ENCODE measurements at places on chromosomes 16 and 17.

GRCh38 chr16:67713647-67714273 lies 5.4 kb downstream of the GFOD2 start:
- peak; percentile 65 for DNase-seq

- peak; percentile 11 for DNase-seq
Measured at GRCh38 chr16:71807905-71808592, 585 bp downstream of the AP1G1 start.

DNA sequence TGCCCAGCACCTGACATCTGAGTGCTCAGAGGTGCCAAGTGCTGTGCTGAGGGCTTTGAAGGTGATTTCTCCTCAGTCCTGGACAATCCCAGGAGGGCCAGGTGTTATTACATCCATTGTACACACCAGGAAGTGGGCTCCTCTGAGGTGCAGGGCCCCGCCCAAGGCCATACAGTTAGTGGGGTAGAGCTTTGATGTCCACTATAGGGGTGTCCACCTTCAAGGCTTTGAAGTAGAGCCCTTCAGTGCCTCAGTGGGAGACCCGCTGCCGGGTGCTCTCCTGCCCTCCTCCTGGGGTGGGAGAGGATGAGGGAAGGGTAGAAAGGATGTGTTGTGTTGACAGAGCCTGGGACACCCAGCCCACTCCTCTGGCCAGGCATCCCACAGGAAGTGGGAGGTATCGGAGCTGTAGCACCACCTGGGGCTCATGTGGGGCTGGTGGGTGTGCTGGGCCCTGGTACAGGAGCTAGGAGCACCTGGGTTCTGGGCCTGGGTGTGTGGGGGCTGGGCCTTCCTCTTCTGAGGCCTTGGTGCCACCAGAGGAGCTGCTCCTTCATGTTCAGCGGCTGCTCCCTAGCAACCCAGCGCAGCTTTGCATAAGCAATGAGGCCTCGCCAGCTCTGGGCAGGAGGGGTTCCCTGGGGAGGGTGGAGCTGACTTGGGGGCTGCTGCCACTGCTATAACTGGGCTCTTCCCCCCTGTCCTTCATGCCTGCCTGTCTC lies 7.4 kb downstream of the LASP1 start:
- no peak for DNase-seq

- no peak for DNase-seq
Measured at GRCh38 chr16:8851761-8852403, 16.9 kb downstream of the CARHSP1 start.

DNA sequence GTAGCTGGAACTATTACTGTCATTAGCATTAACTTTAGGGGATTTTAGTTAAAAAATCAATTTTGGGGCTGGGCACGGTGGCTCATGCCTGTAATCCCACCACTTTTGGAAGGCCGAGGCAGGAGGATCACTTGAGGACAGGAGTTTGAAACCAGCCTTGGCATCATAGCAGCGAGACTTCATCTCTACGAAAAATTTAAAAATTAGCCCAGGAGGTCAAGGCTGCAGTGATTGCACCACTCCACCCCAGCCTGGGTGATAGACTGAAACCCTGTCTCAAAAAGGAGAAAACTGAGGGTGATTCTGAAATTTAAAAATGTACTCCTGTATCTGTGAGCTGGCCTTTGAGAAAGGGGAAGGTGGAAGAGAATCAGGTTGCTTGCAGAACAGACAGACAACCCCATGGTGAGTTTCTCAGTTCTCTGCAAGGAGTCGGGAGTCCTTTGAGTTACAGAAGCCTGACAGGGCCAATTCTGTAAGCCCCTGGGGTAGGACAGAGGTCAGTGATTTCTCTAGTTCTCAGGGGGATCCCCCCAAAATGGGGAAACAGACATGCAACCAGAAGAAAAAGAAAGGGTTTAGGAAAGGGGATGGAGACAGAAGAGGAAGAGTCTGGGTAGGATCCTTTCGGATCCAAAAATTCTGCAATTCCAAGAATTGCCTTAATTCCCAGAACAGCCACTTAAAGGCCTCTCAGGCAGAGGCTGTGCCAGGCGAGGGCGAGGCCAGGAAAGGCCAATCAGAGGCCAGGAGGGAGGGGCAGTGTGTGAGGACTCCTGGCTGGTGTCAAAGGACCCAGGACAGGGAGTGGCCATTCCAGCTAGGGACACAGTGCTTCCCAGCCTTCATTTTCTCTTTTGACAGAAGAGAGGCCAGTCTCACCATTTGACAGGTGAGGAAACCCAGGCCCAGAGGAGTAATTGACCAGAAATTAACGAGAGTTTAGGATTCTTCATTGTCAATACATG lies 6.7 kb downstream of the NUPR1 start:
- DNase-seq = no peak

- no peak for DNase-seq
Measured at GRCh38 chr16:55083052-55083451, 152.4 kb downstream of the IRX5 start.

- no peak for DNase-seq
Measured at GRCh38 chr16:14505846-14506245, 124.2 kb downstream of the PARN start.

DNA sequence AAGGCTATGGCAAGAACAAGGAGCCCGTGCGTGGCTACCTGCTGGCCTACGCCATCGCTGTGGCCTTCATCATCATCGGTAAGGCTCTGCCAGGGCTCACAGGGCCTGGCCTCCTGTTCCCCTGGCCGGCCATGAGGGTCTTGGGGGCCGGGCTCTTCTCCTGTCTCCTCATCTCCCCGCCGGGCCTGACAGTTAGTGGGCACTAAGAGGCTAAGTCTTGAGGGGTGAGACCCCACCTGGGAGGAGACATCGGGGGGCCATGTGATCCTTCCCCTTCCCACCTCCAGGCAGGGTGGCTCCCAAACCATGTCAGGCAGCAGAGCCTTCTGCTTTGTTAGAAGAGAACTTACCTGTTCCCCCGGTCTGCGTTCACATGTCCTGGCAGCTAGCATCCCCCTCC lies 15.2 kb downstream of the SLC12A3 start:
- no peak for DNase-seq

- no peak for DNase-seq
Measured at GRCh38 chr17:8475781-8476180, 40.1 kb downstream of the NDEL1 start.

- DNase-seq = no peak
Measured at GRCh38 chr17:33968350-33969044, 286.6 kb upstream of the CCL2 start.

DNA sequence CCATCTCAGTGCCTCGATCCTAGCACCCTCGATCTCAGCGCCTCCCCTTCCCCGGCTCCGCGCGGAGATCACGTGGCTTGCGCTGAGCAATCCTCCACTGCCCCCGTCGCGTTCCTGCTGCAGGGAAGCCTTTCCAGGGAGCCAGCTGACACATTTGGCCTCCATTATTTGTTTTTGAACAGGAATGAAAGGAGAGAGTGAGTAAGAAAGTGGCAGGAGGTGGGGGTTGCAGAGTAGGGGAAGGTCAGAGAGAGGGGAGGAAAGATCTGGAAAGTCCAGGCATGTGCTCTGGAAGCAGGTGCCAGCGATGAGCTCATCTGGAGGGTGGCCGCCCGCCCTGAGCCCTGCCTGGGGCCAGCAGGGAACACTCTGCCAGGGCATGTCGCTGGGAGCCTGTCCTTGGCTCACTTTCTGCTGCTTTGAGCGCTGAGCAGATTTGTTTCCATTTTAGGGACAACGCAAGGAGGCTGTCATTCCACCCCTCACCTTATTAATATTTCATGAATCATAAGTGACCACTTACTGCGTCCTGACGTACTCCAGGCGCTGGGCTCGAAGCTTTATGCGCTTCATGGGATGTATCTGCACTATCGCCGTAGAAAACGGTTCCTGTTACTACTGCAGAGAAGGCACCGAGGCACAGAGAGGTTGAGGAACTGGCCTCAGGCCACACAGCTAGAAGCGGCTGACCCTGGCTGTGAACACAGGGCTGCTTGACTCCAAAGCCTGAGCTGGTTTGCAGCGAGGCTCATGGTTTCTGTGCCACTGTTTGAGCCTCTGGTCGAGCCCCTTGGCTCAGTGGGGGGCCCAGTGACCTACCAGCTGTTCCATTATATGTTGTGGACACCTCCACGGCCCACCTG lies 283.1 kb downstream of the SEC14L1 start:
- DNase-seq = no peak

GRCh38 chr17:11637796-11638195 lies 39.5 kb downstream of the DNAH9 start:
- no peak for DNase-seq

- no peak for DNase-seq
Measured at GRCh38 chr17:73391331-73392265, 79.8 kb upstream of the CDC42EP4 start.

- no peak for DNase-seq
Measured at GRCh38 chr17:77444628-77444983, 303.8 kb downstream of the SEC14L1 start.

Measured in AML-193 (cell line).